ENCODE measurements at places on chromosomes 7 and 10.

- DNase-seq = no peak
Observed at GRCh38 chr10:47287805-47288204, 12.2 kb upstream of the GDF10 start.

GRCh38 chr10:27607591-27607990, 103.5 kb downstream of the RAB18 start:
- DNase-seq = no peak

DNA sequence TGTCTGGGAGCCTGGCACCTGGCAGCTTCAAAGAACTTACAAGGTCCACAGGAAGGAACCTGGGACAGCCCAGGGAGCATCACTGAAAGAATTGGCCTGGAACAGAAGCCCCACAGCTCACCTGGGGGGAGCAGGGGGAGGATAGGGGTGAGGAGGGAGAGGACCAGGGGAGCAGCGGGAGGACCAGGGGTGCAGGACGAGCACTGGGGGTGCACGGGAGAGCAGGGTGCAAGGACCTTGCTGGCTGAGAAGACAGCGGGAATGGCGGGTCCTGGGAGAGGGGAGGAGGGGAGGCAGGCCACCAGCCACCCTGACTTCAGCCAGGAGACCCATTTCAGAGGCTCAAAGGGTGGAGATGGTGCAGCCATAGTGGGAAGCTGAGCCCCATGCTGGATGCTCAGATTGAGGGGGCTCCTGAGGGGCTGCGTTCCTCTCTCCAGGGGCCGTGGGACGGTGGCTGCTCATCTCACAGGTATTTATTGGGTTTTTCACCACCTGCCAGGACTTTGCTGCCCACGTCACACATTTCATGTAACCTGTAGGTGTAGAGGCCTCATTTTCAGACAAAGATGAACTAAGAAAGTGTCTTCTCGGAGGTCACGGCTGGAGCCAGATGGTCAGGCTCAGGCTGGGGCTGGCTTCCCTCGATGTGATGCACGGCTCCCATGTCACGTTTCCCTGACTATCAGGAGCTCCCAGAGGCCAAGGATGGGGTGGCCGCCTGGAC, 110.1 kb downstream of the WDR37 start:
- DNase-seq = peak; percentile 5

GRCh38 chr7:128163473-128163872, 77.6 kb upstream of the LEP start:
- DNase-seq = no peak

GRCh38 chr10:514137-514671, 175.3 kb downstream of the DIP2C start:
- DNase-seq = no peak

DNA sequence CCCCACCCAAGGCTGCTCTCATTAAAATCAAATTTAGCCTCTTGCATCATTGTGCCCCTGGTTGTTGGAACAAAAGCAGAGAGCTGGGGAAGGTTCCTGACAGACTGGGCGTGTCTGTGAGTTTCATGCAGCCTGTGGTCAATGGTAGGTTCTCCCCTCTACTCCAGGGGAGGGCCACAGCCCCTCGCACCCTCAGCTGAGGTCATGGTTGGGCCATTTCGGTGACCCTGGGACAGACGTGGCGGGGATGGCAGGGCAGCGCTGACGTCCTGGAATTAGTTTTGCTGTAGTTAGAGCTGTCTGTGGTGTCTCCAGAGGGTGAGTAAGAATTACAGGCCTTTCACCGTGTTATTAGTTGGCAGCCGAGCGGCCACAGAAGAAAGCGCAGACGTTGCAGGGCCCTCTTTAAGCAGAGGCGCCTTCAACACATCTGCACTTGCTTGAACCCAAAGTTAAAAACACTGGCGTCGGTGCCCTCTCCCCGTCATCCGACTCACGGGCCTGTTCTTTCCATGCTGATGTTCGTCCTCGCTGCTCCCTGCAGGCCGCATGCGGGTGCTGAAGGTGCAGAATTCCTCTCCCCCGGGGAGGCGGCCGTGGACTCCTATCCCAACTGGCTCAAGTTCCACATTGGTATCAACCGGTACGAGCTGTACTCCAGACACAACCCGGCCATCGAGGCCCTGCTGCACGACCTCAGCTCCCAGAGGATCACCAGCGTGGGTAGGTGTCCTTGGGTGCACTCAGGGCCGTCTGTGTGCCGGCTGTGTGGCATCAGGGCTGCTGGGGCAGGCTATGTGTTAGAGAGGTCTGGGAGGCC, 2.8 kb downstream of the FAM20C start:
- no peak for DNase-seq

GRCh38 chr10:93501650-93502049, 5.2 kb downstream of the CEP55 start:
- no peak for DNase-seq

GRCh38 chr7:74258639-74259038, 4.4 kb upstream of the RFC2 start:
- DNase-seq = no peak

Data from left hindlimb (tissue), 1 donor.